CD4-positive, CD25-positive, alpha-beta regulatory T cell (primary cell): ENCODE measurements at places on chromosomes 16 and 17. TPM values are rescaled to one million over a fixed set of nuclear protein-coding genes. Genes with fewer than 3 reads are reported as not detected.

Gene DPEP2
- 52.4 TPM for total RNA-seq

Gene GAS2L2
- not detected for total RNA-seq

GRCh38 chr17:57331423-57331822 is 75.1 kb downstream of the MSI2 start:
- no peaks in the 10 kb centered on the region for H3K4me1 ChIP-seq
- no peak overlapping the region for H3K27ac ChIP-seq
- H3K4me3 ChIP-seq: no peak overlapping the region
- H3K27me3 ChIP-seq: no peaks in the 10 kb centered on the region

Gene HLF
- total RNA-seq: 2.1 TPM

GRCh38 chr16:86901483-86901882 is 323.1 kb downstream of the FOXL1 start:
- H3K36me3 ChIP-seq: no peaks in the 10 kb centered on the region
- no peak overlapping the region for H3K4me3 ChIP-seq
- H3K4me1 ChIP-seq: no peaks in the 10 kb centered on the region
- H3K27ac ChIP-seq: no peak overlapping the region

DNA sequence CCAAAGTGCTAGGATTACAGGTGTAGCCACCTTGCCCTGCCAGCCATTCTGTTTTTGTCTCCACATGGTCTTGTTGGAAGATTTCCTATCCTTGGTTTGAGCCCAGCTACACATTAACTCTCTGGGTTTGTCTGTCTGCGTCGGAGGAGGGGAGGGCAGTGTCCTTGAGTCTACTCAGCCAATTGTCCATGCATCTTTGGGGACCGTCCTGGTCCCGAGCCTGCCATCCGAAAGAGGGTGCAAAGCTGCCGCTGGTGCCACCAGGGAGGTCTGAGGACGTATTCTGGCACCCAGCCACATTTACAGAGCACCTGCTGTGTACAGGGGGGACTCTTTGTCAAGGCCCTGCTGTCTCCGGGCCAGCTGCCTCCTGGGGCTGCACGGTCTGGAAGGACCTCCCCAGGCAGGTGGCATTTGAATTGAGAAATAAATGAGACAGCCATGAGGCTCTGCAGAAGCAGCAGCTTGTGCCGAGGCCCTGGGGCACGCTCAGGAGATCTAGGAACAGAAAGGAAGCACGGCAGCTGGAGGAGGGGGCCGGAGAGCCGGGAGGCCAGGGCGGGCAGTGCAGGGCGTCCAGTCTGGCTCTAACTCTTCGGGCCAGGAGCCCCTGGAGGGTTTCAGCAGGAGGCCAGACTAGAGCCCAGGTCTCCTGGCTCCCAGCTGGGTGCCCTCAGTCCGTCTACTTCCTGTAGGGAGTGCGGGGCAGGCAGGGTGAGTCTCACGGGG is 1.5 kb downstream of the CYBA start:
- H3K27ac ChIP-seq: peak overlapping the region; percentile 92
- H3K4me3 ChIP-seq: peak overlapping the region; percentile 19
- H3K36me3 ChIP-seq: no peaks in the 10 kb centered on the region
- H3K27me3 ChIP-seq: no peaks in the 10 kb centered on the region
- no peak for DNase-seq

DNA sequence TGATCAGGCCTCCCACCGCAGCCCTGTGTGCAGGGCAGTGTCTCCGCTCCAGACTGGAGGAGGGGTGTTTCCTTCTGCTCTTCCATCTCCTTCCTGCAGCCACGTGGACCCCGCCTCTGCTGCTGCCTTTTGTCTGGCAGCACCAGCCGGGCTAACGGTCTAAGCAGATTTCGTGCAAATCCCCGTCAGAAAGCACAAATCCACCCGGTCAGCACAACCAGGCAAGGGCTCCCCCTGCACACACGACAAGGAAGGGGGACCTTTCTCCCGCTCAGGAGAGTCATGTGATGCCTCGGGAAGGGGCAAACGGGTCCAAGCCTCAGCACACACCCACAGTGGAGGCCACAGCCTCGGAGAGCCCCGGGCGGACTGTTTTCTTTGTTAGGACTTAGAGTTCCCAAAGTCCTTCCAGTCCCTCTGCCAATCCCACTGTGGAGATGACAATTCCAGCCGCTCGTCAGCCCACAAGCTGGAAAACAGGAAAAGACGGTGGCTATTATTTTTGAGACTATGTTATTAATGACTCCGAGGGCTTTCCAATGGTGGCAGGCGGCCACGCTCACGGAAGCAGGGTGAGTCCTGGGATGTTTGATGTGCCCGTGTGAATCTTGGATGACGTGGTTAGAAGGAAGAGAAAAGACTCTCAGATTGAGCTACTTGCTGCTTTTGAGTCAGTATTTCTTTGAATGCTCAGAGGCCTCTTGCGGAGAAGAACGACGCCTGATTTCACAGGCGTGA is 22.5 kb upstream of the MEAK7 start:
- peaks cover 5% of the 10 kb centered on the region for H3K36me3 ChIP-seq
- H3K27ac ChIP-seq: no peak overlapping the region
- DNase-seq: no peak
- no peaks in the 10 kb centered on the region for H3K4me1 ChIP-seq
- no peaks in the 10 kb centered on the region for H3K27me3 ChIP-seq

DNA sequence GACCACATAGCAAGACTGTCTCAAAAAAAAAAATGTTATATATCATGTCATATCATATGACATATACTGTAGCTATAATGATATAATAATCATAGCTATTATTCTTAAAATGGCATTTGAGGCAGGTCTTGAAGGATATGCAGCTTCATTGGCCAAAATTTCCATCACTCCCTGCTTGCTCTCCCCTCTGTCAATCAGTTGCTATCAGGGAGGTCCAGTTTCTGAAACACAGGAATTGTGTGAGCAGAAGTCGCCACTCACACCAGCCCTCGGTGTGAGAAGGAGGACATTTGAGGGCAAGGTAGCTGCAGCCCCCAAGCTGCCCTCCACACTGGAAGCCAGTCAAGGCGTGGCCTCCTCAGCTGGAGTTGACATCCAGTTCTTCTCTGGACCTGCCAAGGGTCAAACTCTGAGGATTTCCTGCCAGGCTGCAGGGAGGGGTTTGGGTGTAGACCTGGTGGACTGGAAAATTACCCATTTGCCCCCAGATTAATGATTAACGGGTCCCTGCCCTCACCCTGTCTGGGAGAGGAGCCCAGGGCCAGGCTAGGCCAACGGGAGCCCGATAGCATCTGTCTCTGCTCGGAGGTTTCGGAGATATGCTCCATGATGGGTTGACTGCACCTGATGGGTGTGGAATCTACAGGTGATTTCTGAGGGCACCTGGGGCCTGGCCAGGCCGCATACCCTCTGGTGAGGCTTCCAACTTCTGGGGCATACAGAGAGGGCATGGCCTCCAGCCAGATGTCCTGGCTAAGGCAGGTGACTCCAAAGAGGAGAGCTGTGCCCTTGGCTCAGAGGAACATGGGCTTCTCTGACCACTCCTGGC is 18.8 kb downstream of the WNT9B start:
- H3K36me3 ChIP-seq: no peaks in the 10 kb centered on the region
- no peaks in the 10 kb centered on the region for H3K4me1 ChIP-seq
- H3K27ac ChIP-seq: no peak overlapping the region
- no peaks in the 10 kb centered on the region for H3K27me3 ChIP-seq

Gene MILR1
- total RNA-seq: 0.67 TPM

Gene CD300H
- not detected for total RNA-seq

- no peaks in the 10 kb centered on the region for H3K36me3 ChIP-seq
- peaks cover 76% of the 10 kb centered on the region for H3K4me1 ChIP-seq
- no peak for DNase-seq
Measured at GRCh38 chr17:61401389-61402072, 1.9 kb downstream of the TBX2 start.

Gene WFIKKN1
- 0.22 TPM for total RNA-seq

DNA sequence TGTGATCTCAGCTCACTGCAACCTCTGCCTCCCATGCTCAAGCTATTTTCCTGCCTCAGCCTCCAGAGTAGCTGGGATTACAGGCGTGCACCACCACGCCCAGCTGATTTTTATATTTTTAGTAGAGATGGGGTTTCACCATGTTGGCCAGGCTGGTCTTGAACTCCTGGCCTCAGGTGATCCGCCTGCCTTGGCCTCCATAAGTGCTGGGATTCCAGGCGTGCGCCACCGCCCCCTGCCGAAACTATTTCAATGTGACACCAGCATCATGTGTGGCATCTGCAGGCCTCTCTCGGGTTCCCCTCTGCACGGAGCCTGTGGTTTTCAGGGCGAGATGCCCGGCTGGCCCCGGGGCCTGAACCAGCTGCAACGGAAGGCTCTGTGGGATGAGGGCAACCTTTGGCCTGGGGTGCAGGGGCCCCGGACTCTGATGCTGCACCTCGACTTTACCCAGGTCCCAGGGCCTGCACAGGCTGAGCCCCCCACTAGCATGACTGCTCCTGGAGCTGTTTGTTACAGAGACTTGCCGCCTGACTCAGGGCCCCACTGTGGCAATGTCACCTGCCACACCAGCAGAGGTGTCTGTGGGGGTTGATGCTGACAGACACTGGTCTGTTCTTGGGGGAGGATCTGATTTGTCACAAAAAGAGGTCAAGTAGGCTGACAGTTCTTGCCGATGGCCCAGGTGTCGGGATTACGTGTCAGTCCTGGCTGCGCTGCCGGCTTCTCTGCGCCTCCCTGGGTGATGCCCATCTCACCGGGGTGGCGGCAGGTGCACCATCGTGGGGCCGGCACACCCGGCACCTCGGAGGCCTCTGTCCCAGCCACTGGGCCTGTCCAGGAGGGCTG is 8.6 kb upstream of the TEX19 start:
- H3K4me1 ChIP-seq: peaks cover 8% of the 10 kb centered on the region
- no peak overlapping the region for H3K27ac ChIP-seq
- H3K4me3 ChIP-seq: no peak overlapping the region
- no peak for DNase-seq

- H3K27ac ChIP-seq: no peak overlapping the region
- H3K27me3 ChIP-seq: no peaks in the 10 kb centered on the region
- H3K36me3 ChIP-seq: peaks cover 63% of the 10 kb centered on the region
- H3K4me3 ChIP-seq: no peak overlapping the region
- H3K4me1 ChIP-seq: no peaks in the 10 kb centered on the region
- no peak for DNase-seq
Measured at GRCh38 chr16:75578212-75578611, 12.0 kb downstream of the GABARAPL2 start.

Gene SLC12A3
- not detected for total RNA-seq

Gene CSF3
- not detected for total RNA-seq

Gene CDH1
- total RNA-seq: 4.6 TPM

GRCh38 chr17:18138065-18138749 is 29.7 kb downstream of the MYO15A start:
- H3K27me3 ChIP-seq: no peaks in the 10 kb centered on the region
- H3K36me3 ChIP-seq: no peaks in the 10 kb centered on the region

Gene TMEM100
- not detected for total RNA-seq

Gene ZNF469
- 0.32 TPM for total RNA-seq

Gene NLGN2
- total RNA-seq: 3.6 TPM

DNA sequence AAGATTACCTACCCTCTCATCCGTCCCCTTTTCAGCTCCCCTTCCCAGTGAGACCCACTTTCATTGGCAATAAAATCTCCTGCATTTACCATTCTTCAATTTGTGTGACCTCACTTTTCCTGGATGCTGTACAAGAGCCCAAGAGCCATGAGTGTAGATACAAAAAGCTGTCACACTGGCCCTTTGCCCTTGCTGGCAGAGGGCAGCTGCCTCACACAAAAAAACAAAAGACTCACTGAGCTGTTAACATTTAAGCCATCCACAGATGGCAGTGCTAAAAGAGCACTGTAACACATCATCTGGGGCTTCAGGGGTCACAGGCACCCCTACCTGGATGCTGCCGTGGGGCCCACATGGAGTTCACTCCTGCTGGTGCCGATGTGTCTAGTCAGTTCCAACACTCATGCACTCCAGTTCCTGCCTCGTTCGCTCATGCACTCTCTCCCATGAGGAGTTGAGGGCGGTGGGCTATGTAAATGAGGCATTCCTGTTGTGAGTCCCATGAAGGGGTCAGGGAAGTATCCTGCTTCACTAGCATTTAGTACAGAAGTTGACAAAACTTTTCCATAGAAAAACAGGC is 123.1 kb downstream of the CA10 start:
- no peaks in the 10 kb centered on the region for H3K27me3 ChIP-seq
- no peak overlapping the region for H3K27ac ChIP-seq
- DNase-seq: no peak

Gene KCNJ12
- total RNA-seq: 0.15 TPM

- H3K4me1 ChIP-seq: peaks cover 75% of the 10 kb centered on the region
- H3K27me3 ChIP-seq: no peaks in the 10 kb centered on the region
- no peak for DNase-seq
- H3K27ac ChIP-seq: peak overlapping the region; percentile 81
Measured at GRCh38 chr17:40345994-40346764, 18.4 kb downstream of the GJD3 start.

Gene HOXB2
- total RNA-seq: 19.1 TPM

- H3K27ac ChIP-seq: no peak overlapping the region
- no peaks in the 10 kb centered on the region for H3K4me1 ChIP-seq
- H3K27me3 ChIP-seq: no peaks in the 10 kb centered on the region
- no peak overlapping the region for H3K4me3 ChIP-seq
- DNase-seq: no peak
Measured at GRCh38 chr16:55539488-55539887, 27.0 kb upstream of the CAPNS2 start.

GRCh38 chr17:15501793-15502192 is 34.4 kb upstream of the CDRT4 start:
- no peak for DNase-seq
- H3K4me3 ChIP-seq: no peak overlapping the region
- no peak overlapping the region for H3K27ac ChIP-seq
- no peaks in the 10 kb centered on the region for H3K27me3 ChIP-seq

Gene CLEC18C
- total RNA-seq: 0.59 TPM

GRCh38 chr17:6910987-6911603 is 79.6 kb upstream of the TEKT1 start:
- no peaks in the 10 kb centered on the region for H3K36me3 ChIP-seq
- H3K27ac ChIP-seq: no peak overlapping the region
- H3K27me3 ChIP-seq: peaks cover 4% of the 10 kb centered on the region
- peaks cover 10% of the 10 kb centered on the region for H3K4me1 ChIP-seq

DNA sequence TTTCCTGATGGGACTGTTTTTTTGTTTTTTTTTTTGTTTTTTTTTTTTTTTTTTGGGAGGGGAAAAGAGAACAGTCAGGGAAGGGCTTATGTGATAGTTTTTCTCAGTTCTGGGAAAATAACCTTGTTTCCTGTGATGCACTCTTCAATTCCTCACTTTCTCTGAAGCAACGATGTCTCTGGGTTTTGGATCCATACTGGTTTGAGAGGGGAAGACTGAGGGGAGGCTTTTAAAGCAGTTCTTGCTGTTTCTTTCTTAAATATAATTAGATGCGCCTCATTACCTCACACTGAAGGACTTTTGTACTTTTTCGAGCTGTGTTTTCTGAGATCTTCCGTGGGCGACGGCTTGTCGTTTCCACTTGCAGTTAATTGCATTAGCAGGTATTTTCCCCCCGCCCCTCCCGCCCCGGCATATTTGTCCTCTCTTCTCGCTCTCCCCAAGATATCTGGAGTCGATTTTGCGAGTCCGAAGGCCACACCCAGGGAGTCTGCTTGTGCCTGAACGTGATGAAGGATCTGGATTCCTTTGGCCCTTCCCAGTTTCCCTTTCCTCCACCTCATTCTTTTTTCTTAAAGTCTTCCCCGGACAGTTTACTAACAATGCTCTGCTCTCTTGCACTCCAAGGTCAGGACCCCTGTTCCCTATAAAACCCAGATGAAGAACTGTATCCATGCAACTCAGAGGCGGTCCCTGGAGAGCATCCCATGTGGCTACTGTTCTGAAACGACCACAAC is 125.2 kb upstream of the ZFHX3 start:
- H3K4me1 ChIP-seq: no peaks in the 10 kb centered on the region
- no peak overlapping the region for H3K4me3 ChIP-seq
- no peak overlapping the region for H3K27ac ChIP-seq
- no peaks in the 10 kb centered on the region for H3K27me3 ChIP-seq
- DNase-seq: no peak

- peaks cover 68% of the 10 kb centered on the region for H3K4me1 ChIP-seq
- peak overlapping the region; percentile 85 for H3K27ac ChIP-seq
- peak overlapping the region; percentile 99 for H3K4me3 ChIP-seq
- DNase-seq: no peak
Measured at GRCh38 chr16:56936950-56937349, 5.0 kb downstream of the HERPUD1 start.
